ENCODE measurements at places on chromosomes 12 and 14.

DNA sequence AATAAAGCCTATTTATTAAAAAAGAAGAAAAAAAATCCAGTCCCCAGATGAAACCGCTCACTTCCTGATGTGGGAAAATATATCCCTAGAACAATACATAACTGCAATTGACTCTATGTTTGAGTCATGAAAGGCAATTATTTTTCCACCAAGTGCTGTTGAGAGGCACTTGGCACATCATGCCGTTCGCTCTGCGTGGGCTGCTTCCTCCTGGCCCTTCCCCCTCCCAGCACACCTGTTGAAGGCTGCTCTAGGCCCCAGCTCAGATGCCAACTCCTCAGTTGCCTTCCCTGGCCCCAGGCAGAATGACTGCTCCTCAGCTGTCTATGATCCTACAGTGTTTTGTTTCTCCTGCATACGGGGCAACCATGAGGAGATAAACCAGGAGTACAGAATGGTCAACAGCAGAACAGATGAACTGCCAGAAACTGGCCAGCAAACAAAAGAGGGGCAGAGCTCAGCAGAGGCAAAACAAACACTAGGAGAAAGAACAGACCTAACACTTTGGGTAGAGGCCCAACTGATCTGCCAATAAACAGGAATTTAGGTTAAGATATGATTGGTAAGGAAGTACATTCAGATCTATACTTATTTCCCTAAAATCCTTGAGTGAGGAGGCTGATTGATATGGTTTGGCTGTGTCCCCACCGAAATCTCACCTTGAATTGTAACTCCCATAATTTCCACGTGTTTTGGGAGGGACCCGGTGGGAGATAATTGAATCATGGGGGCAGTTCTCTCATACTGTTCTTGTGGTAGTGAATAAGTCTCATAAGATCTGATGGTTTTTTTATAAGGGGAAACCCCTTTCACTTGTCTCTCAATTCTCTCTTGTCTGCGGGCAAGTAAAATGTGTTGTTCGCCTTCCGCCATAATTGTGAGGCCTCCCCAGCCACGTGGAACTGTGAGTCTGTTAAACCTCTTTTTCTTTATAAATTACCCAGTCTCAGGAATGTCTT is 58.6 kb downstream of the SLC38A1 start:
- peak; percentile 56 for DNase-seq

- DNase-seq, result no peak
These were observed 126.9 kb downstream of the SLC25A47 start for GRCh38 chr14:100450049-100450448.

- DNase-seq, result no peak
These were observed 98.4 kb downstream of the EFCAB11 start for GRCh38 chr14:89855961-89856656.

- no peak for DNase-seq
These were observed 66.9 kb upstream of the TBX3 start for GRCh38 chr12:114750917-114751316.

DNA sequence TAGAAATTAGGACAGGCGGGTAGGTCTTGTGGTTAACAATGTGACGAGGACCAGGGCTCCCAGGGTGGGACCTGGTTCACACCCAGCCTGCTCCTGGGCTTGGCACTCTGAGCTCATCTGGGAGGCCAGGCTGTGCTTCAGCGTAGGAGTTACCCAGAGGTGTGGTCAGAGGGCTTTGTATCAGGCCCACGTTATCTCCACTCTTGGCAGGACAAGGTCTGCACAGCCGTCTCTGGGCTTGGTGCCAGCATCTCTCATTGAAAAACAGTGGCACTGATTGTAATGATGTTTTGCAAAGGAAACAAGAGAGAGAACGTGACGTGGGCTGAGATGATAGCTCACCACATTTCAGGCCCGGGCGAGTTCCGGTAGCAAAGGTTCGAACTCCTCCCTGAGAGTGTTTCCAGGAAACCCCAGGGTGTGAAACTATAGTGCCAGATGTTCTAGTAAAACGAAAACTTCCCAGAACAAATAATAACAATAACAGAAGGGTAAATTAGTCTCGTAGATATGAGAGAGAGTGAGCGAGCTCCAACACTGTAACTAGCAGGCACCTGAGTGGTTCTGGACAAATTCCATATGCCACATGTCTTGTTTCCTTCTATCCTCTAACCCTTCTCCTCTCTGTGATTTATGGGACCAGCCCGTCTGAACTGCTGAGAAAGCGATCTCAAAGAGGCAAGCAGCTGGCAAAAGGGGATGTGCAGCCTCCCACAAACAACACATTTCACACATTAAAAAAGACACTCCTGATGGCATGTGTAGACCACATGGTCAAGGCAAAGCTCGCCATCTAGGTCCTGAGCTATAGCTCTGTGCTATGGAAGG is 227.3 kb downstream of the KTN1 start:
- DNase-seq, result peak; percentile 57

DNA sequence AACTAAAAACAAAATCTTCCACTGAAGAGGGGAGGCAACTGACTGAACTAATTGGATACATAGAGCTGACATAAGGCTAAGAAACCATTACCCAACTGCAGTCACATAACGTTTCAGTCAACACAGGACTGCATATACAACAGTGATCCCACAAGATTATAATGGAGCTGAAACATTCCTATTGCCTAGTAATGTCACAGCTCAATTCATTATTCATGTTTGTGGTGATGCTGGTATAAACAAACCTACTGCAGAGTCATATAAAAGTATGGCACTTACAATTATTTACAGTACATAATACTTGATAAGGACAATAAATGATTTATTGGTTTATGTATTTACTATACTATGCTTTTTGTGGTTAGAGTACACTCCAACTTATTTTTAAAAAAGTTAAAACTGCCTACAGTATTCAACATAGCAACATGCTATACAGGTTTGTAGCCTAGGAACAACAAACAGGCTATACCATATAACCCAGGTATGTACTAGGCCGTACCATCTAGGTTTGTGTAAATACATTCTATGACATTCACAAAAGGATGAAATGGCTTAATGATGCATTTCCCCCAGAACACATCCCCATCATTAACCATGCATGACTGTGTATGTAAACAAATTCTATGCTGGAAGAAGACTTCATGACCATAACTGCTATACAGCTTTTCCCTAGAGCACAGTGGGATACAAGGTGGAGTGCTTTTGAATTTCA is 4.3 kb downstream of the NAP1L1 start:
- DNase-seq, result no peak

- no peak for DNase-seq
These were observed 21.6 kb upstream of the SDR39U1 start for GRCh38 chr14:24463884-24464785.

DNA sequence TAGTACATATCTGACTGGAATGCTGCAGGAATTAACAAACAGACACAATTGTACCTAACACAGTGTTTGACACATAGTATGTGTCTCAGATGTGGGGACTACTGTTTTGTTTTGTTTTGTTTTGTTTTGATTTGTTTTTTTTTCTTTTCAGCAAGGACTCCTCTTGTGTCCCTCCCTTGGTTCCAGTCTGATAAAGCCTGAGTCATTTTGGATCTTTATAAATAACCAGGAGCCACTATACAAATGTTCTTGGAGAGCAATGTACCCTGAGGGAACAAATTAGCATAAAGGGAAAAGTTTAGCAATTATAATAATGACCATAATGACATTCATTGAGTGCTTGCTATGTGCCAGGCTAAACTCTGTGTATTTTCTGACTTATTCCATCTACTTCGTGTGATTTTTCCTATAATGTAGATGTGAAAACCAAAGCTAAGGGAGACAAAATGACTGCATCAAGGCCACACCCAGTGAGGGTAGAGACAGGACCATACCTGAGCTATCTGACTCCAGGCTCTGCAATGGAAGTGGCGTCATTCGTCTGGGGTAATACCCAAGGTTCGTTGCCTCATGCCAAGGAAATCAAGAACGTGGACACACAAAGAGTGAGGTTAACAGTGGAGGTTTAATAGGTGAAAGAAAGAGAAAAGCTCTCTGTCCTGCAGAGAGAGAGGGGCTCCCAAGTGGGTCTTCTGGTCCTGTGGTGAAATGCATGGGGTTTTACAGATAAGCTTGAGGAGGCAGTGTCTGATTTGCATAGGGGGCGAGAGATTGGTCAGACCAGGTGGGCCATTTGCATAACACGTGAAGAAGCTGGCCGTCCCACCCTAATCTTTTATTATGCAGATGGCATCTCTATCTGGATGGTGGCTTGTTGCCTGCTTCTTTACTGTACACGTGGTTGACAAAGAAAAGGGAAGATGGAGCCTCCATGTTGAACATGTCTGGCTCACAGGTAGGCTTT is 285.5 kb upstream of the SFSWAP start:
- no peak for DNase-seq

DNA sequence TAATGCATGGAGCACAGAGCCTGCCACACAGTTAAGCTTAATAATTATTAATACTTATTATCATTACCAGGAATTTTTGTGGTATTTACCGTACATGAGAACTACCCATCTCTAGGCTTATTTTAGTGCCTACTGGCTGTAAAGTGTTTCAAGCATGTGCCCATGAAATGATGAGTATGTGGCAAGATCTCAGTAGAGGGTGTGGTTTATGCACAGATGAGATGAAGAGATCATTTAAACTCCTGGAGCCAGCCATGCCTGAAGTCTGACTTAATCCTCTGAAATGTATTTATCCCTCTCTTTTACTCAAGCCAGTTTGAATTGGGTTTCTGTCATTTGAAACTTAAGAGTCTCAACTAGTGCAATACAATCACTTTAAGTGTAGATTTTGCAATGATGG is 60.2 kb downstream of the DAO start:
- no peak for DNase-seq

- no peak for DNase-seq
These were observed 111.1 kb upstream of the RAP1B start for GRCh38 chr12:68499616-68500015.

GRCh38 chr14:38211255-38211735 is 3.6 kb downstream of the SSTR1 start:
- no peak for DNase-seq

DNA sequence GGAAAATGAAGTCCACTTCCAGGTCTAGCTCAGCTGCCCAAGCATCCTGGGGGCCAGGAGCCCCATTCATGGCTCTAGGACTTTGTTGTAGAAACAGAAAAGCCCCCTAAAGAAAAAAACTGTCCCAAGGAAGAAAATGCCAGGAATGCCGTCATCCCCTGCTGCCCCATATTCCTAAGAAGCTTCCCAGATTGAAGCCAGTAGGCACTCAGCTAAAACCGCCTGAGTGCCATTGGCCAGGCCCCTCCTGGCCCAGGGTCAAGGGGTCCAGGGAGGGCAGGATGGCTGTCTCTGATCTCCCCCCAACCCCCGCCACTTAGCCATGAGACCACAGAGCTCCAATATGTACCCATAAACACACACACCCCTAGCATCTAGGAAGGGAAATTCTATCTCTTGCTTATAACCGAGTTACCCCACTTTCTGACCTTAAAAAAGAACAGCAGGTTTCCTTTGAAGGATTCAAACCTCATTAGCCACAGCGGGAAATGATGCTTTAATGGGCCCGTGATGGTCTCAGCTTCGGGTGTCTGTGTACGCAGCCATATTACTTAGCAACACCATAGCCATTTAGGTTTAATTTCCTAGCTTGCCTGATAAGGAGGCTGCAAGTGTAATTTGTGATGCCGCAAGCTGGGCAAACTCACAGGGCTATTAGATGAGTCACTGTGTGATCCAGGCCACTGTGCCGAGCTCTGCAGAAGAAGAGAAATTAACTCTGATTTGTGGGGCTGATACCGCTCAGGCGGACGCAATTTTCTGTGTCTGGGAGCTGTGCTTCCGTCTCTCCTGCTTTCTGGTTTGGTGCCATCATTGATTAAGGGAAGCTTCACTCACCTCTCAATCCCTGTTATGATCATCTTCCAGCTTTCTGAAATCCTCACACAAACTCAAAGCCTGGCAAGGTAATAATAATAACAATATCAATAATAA is 84.2 kb downstream of the GCH1 start:
- DNase-seq, result peak; percentile 64

- DNase-seq, result no peak
These were observed 42.6 kb upstream of the FOXJ2 start for GRCh38 chr12:7989827-7990491.

- no peak for DNase-seq
These were observed 11.3 kb downstream of the TMEM179 start for GRCh38 chr14:104593241-104593701.

DNA sequence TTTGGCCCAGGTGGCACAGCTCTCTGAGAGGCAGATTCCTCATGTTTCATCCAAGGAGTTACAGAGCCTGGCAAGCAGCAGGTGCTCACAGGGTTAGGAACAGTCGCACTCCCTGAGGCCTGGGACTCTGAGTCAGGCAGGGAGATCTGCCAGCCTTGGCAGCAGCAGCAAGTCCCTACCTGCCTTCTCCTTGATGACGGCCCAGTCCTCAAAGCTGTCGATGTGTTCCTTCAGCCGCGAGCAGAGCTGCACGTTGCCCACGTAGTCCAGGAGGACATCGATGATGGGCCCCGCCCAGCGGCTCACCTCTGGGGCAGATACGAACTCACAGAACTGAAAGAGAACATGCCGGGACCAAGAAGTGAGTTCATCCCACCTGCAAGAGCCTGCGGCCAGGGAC is 10.4 kb downstream of the FAM181A start:
- DNase-seq, result peak; percentile 81

DNA sequence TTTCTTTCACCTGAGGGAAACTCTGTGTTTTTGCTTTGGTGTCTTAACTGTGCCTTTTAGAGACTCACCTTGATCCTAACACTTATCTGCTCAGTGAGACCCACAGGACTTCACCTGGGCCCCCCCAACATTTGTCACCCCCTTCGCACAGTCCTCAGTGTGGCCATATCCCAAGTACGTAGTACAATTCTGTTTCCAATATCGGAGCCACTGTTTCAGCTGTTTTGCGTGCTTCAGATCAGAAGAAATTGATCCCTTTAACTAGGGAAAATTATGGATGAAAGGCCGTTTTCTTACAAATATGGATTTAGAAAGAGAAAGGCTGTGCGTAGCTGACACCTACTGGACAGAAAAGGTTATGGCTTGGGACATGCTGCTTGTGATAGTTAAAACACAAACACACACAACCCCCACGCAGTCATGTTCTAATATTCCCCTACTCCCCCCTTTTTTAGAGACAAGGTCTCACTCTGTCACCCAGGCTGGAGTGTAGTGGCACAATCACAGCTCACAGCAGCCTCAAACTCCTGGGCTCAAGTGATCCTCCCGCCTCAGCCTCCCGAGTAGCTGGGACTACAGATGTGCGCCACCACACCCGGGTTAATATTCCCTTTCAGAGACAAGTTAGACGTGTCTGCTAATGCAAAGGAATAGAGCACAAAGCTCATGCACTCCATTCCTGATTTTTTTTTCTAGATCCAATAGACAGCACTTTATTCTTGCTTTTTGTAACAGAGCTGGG is 3.6 kb upstream of the SLC7A8 start:
- peak; percentile 65 for DNase-seq
